Astrocyte of the cerebellum (primary cell): ENCODE measurements at places on chromosomes 1 and 21.

- DNase-seq, result no peak
Measured at GRCh38 chr1:147111381-147112130, 60.7 kb downstream of the PRKAB2 start.

- peak; percentile 80 for DNase-seq
Measured at GRCh38 chr1:91732291-91733107, 153.5 kb downstream of the TGFBR3 start.

- no peak for DNase-seq
Measured at GRCh38 chr21:33647587-33647986, 5.3 kb downstream of the ITSN1 start.

- no peak for DNase-seq
Measured at GRCh38 chr1:3846541-3846940, 10.5 kb downstream of the CEP104 start.

DNA sequence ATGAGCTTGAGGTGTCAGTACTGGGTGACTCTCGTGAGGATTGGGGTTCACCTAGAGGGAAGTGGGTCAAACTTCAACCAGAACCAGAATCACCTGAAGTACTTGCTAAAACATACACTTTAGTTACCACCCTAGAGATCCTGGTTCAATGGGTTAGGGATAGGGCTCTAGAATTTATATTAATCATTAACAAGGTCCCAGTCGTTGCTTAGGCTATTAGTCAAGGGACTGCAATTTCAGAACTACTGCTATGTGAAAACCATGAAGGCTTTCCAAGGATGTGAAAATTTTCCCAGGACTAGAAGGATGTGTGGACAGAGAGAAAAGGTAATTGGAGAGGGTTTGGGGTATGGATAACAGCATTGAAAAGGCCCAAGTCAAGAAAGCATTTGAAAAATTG is 162.6 kb downstream of the GRIK1 start:
- no peak for DNase-seq

- DNase-seq, result no peak
Measured at GRCh38 chr1:88053065-88053464, 631.0 kb upstream of the PKN2 start.

- DNase-seq, result no peak
Measured at GRCh38 chr1:153432874-153433681, 16.8 kb downstream of the S100A7A start.

DNA sequence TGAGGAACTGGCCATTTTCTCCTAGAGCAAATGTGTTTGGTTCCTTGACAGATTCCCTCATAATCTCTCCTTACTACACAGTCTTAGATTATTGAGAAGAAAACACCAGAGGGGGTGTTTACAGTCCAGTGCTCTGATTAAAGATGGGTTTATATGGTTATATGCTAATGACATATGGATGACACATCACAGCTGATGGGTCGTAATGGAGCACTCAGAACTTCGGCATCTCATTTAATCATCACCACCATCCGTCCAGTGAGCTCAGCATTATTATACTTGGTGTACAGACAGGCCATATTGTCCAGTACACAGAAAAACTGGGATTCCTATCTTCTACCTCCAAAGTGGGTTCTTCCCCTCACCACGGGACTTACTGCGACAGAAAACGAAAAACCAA is 22.3 kb upstream of the NR5A2 start:
- DNase-seq, result no peak

DNA sequence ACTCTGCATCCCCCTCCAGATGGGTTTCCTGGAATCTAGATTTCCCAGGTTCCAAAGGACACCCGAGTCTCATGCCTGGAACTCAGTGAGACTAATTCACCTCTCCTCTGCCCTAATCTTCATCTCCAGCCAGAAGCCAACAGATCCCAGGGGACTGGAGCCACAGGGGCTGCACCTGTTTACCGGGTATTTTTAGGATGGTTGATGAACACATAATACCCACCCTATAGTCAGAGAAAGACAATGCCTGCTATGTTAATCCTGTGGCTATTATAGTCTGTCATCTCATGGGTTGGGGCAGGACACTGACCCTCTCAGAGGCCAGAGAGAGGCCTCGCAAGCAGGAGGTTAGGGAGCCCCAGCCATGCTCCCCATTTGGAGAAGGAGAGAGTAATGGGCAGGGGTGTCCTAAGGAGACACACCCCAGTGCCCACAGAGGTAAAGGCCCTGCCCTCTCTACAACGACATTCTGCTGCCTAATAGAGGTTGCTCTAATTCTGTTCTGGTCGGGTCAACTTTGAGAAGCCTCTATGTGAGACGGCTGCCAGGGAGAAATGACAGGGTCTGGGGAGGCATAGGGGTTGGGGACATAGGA is 1.0 kb upstream of the TNNI1 start:
- DNase-seq, result no peak

GRCh38 chr1:161013131-161013487 is 7.8 kb downstream of the F11R start:
- no peak for DNase-seq

DNA sequence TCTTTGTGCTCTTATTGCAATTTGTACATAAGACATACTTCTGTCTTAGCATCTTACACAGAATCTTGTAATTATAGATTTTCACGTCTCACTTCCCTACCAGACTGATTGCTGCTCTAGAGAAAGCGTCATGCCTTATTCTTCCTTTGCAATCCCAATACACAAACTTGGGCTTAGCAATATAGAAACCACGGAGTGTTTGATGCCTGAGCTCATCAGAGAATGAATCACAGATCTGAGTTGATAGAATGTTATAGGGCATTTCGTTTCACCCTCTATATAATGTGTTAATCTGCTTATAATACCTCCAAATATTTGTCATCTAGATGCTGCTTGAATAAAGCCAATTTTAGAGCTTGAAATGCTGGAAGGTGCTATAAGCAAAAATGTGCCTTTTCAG is 6.6 kb downstream of the FMO1 start:
- no peak for DNase-seq

GRCh38 chr21:42308161-42308913 is 6.9 kb downstream of the TFF3 start:
- no peak for DNase-seq

DNA sequence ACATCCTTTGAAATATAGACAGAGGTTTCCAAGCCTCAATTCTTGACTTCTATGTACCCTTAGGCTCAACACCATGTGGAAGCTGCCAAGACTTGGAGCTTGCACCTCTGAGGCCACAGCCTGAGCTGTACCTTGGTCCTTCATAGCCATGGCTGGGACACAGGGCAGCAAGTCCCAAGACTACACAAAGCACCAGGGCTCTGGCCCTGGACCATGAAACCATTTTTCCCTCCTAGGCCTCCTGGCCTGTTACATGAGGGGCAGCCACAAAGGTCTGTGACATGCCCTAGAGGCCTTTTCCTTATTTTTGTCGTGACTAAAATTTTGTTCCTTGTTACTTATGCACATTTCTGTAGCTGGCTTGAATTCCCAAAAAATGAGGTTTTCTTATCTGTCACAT is 953.1 kb upstream of the ADGRL4 start:
- DNase-seq, result no peak
